Type B pancreatic cell (in vitro differentiated cells): ENCODE measurements at places on chromosomes 6 and 20. TPM values are rescaled to one million over a fixed set of nuclear protein-coding genes. Genes with fewer than 3 reads are reported as not detected.

The KCNQ2 gene
- total RNA-seq: 4.4 and 47.3 TPM in 2 replicates

The COL20A1 gene
- total RNA-seq: 0.36 and 0.43 TPM in 2 replicates

The MYO6 gene
- 46.7 and 110 TPM in 2 replicates for total RNA-seq

- no peak overlapping the region for H3K4me3 ChIP-seq
- H3K27me3 ChIP-seq: no peaks in the 10 kb centered on the region
- H3K4me1 ChIP-seq: no peaks in the 10 kb centered on the region
- no peak overlapping the region for H3K27ac ChIP-seq
These were observed 14.0 kb downstream of the DEFB110 start for GRCh38 chr6:50007819-50008218.

DNA sequence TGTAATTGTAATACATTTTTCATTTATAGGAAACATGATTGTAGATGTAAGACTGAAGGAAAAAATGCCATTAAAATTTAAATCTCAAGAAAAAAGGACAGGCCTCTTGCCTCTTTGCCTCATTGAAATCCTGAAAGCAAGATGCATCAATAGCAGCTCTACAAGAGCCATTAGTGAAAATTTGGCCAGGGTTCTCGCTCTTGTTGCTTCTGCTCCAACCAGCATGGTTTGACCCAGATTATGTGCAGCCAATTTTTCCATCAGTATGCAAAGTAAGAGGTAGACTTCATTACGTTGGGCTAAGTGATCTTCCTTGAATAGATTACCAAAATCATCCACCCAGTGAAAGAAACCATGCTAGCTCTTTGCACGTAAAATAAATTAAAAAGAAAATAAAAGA is 106.6 kb downstream of the SGK1 start:
- H3K36me3 ChIP-seq: no peaks in the 10 kb centered on the region
- no peaks in the 10 kb centered on the region for H3K27me3 ChIP-seq
- H3K4me1 ChIP-seq: peaks cover 2% of the 10 kb centered on the region
- H3K4me3 ChIP-seq: no peak overlapping the region
- no peak overlapping the region for H3K27ac ChIP-seq

DNA sequence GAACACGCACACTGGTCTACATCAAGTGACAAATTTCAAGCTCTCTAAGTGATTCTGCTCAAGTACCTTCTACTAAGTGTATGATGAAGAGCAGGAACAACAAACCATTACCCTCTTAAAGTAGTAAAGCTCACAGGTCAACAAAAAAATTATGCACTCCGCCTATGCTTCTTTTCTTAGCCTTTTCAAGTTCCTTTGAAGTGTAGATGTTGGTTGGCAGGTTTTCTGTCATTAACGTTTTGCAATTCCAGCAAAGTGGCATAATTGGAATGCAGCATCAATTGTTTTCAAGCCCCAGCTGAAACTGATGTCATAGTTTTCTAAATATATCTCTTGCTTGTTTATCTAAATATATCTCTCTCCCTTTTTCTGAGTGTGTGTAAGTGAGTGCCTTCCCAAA is 396.9 kb upstream of the EYS start:
- H3K27me3 ChIP-seq: no peaks in the 10 kb centered on the region
- peak overlapping the region; percentile 70 for H3K27ac ChIP-seq
- H3K4me1 ChIP-seq: peaks cover 12% of the 10 kb centered on the region
- peaks cover 4% of the 10 kb centered on the region for H3K36me3 ChIP-seq

DNA sequence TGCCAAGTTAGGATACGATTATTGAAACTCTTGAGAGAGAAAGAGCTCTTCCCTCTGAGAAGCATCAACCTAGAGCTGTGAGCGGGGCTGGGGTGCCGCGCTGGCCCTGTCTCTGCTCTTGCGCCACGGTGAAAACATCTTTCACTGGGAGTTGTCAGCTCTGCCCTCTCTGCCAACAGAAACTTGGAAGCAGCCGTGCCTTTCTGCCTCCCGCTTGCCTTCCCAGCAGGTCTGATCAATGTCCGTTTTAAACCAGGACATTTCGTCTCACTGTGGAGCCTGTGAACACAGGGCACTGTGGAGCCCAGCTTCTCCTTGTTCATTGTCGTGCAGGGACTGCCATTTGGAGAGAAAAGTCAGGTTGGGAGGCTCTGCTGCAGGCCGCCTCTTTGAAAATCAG is 249.2 kb upstream of the PMEPA1 start:
- no peak overlapping the region for H3K27ac ChIP-seq
- no peak overlapping the region for H3K4me3 ChIP-seq
- no peak for DNase-seq
- H3K4me1 ChIP-seq: peaks cover 3% of the 10 kb centered on the region
- H3K36me3 ChIP-seq: no peaks in the 10 kb centered on the region
- peaks cover 7% of the 10 kb centered on the region for H3K27me3 ChIP-seq

GRCh38 chr6:154092326-154092962 is 53.4 kb downstream of the OPRM1 start:
- H3K27ac ChIP-seq: no peak overlapping the region
- no peaks in the 10 kb centered on the region for H3K27me3 ChIP-seq
- no peak overlapping the region for H3K4me3 ChIP-seq
